ENCODE measurements at places on chromosomes 16 and 17. TPM values are rescaled to one million over a fixed set of nuclear protein-coding genes. Genes with fewer than 3 reads are reported as not detected.

GRCh38 chr17:62892870-62893338 lies 73.1 kb upstream of the TANC2 start:
- no peak for DNase-seq
- H3K4me3 ChIP-seq = peak overlapping the region; percentile 34
- peaks cover 22% of the 10 kb centered on the region for H3K4me1 ChIP-seq
- peak overlapping the region; percentile 96 for H3K27ac ChIP-seq
- H3K36me3 ChIP-seq = no peaks in the 10 kb centered on the region

The KRTAP1-3 gene
- total RNA-seq = not detected

The PDIA2 gene
- total RNA-seq = 1.6 TPM

DNA sequence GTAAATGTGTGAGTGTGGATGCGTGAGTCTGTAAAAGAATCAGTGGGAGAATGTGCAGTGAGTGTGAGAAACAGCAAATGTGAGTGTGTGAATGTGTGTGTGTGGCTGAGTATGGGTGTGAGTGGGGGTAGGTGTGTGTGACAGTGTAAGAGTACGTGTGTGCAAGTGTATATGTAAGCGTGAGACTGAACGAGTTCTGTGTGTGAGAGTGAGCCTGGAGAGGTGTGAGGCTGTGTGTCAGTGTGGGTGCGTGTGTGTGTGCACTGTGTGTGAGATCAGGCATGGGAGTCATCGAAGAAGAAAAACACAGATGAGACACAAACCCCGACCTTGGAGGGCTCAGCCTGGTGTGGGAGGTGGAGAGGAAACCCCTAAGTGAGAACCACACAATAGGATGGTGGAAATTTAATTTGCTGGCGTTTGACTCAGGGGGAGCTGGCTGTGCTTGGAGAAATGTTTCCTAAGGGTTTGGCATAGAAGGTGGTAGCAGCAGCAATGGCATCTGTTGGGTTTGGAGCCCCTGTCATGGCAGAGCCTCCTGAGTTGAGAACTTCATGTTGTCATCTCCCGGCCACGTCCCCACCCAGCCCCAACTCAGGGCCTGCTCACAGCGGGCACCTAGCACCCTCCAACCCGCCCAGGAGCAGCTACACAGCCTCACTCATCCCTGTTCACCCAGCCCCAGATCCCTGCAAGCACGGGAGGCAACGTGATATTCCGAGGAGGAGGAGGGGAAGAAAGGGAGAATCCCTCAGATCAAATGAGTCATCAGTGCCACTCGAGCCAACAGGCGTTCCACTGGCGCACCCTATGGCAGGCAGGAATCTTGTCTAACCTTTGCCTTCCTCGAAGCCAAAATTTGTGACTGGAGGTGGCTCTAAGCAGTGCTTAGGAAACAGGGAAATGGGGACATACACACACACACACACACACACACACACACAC lies 14.3 kb upstream of the NUBP1 start:
- H3K4me3 ChIP-seq = no peak overlapping the region
- no peaks in the 10 kb centered on the region for H3K4me1 ChIP-seq
- no peaks in the 10 kb centered on the region for H3K36me3 ChIP-seq
- H3K27ac ChIP-seq = no peak overlapping the region

DNA sequence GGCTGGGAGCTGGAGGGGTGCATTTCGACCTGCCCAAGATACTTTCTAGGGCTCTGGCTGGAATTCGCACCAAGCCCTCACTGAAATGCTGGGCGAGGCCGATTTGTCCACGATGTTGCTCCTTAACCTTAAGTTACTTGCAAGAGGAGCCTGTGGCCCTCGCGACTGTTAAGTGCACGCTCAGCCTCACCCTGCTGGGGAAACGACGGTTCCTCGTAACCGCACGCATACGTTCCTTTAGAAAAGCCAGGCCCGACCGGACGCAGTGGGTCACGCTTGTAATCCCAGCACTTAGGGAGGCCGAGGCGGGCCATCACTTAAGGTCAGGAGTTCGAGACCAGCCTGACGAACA lies 607 bp upstream of the NCOR1 start:
- H3K27me3 ChIP-seq = peaks cover 2% of the 10 kb centered on the region
- H3K4me1 ChIP-seq = peaks cover 26% of the 10 kb centered on the region

The NUDT7 gene
- total RNA-seq = 6.2 TPM

The ELMO3 gene
- 19.8 TPM for total RNA-seq

The BAIAP2 gene
- 62.7 TPM for total RNA-seq

The ABCC12 gene
- total RNA-seq = not detected

The HSF5 gene
- total RNA-seq = 0.10 TPM

The ZFP3 gene
- total RNA-seq = 0.53 TPM

DNA sequence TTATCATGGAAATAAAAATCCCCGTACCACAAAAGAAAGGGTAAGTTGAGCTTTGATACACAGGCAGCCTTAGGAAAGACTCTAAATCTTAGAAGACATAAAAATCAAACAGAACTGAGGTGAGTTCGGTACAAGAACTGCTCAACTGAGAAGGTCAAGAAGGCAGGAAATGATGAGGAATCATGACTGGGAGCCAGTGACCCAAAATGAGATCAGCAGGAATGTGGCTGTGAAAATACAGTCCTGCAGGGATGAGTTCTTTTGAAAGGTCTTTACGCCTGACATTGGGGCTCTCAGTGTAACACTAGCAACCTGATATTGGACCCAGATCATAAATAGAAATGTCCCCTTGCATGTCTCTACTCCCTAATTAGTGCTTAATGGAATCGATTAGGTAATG lies 56.3 kb upstream of the CDH11 start:
- peaks cover 6% of the 10 kb centered on the region for H3K27me3 ChIP-seq
- H3K36me3 ChIP-seq = no peaks in the 10 kb centered on the region
- no peak for DNase-seq
- no peak overlapping the region for H3K4me3 ChIP-seq

- H3K4me1 ChIP-seq = no peaks in the 10 kb centered on the region
- no peak for DNase-seq
- H3K36me3 ChIP-seq = no peaks in the 10 kb centered on the region
- H3K27ac ChIP-seq = no peak within 1 kb of the TSS
- H3K27me3 ChIP-seq = peaks cover 49% of the 10 kb centered on the region
Measured at GRCh38 chr16:10876799-10877341, at the start of gene CIITA. Gene CIITA (plus strand): TSS chr16:10877202. CDS start chr16:10877331, 129 bp downstream.

The EZH1 gene
- total RNA-seq = 30.6 TPM

GRCh38 chr17:7727886-7728285 lies 10.3 kb downstream of the DNAH2 start:
- H3K36me3 ChIP-seq = no peaks in the 10 kb centered on the region
- H3K27ac ChIP-seq = no peak overlapping the region
- no peak for DNase-seq
- no peaks in the 10 kb centered on the region for H3K4me1 ChIP-seq
- no peak overlapping the region for H3K4me3 ChIP-seq

The BRIP1 gene
- total RNA-seq = 18.9 TPM

DNA sequence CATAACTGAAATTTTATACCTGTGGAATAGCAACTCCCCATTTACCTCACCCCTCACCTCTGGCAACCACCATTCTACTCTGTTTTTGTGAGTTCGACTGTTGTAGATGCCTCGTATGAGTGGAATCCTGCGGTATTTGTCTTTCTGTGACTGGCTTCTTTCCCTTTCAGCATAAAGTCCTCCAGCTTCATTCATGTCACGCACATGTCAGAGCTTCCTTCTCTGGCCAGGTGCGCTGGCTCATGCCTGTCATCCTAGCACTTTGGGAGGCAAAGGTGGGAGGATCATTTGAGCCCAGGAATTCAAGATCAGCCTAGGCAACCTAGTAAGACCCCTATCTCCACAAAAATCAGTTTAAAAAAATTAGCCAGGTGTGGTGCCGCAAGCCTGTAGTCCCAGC lies 278.4 kb downstream of the PARN start:
- no peak overlapping the region for H3K4me3 ChIP-seq
- peaks cover 10% of the 10 kb centered on the region for H3K4me1 ChIP-seq
- no peaks in the 10 kb centered on the region for H3K36me3 ChIP-seq
- no peak for DNase-seq
- peaks cover 4% of the 10 kb centered on the region for H3K27me3 ChIP-seq
- peak overlapping the region; percentile 43 for H3K27ac ChIP-seq

GRCh38 chr16:80938004-80938878 lies 68.4 kb downstream of the CMC2 start:
- no peaks in the 10 kb centered on the region for H3K36me3 ChIP-seq
- no peak for DNase-seq
- peaks cover 25% of the 10 kb centered on the region for H3K27me3 ChIP-seq
- no peak overlapping the region for H3K4me3 ChIP-seq
- peaks cover 16% of the 10 kb centered on the region for H3K4me1 ChIP-seq

The TEKT5 gene
- total RNA-seq = 0.52 TPM

DNA sequence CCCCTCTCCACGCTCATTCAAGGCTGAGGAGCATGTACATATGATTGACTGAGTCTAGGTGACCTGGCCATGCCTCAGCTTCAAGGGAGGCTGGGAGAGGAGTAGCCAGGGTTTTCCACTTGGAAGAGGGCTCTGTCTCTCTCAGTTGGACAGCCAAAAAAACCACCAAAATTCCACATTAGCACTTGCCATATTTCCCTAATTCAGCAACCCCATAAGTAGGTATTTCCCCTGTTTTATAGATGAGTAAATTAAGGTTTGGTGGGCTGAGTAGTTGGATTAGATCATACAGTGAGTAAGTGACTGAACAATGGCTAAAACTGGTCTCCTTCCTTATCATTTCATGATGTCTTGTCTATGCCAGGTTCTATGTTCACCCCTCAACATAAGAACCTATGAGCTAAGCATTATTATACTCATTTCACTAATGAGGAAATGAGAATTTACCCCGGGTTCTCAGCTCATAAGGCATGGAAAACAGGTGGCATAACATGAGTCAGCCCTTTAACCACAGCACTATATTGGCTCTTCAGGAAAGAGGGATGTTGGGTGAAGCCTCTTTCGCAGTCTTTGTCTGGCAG lies 68.0 kb upstream of the GAS7 start:
- no peak for DNase-seq
- no peak overlapping the region for H3K27ac ChIP-seq
- H3K4me3 ChIP-seq = no peak overlapping the region
- no peaks in the 10 kb centered on the region for H3K36me3 ChIP-seq

The TAT gene
- total RNA-seq = 0.14 TPM

The C16orf95 gene
- 6.3 TPM for total RNA-seq

Data from type B pancreatic cell (in vitro differentiated cells).